Right forelimb (tissue), 1 donor: ENCODE measurements at places on chromosomes 11 and 22.

GRCh38 chr11:77518471-77518870 lies 44.6 kb upstream of the PAK1 start:
- no peak for DNase-seq

GRCh38 chr11:131894615-131895544 lies 524.5 kb downstream of the NTM start:
- no peak for DNase-seq

DNA sequence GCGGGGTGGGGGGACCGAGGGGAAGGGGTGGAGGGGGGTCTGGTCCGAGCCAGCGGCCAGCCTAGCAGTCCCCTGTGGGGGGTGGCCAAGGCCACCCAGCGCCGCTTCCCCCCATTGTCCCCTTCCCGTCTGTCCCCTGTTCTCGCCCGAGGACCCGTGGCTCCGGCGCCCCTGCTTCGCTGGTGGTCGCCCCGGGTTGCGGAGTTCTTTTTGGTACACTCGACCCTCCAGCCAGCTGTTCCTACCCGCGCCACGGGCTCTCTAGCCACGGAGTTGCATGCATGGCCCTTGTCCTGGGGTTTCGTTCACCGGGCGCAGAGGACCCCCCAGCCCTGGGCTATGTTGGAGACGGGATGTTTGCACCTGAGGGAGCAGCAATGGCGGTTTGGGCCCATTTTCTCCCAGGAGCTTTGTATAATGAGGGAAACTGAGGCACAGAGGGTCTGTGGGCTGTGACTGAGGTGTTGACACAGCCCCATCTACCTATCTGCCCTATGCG lies 489 bp downstream of the RNF214 start:
- DNase-seq: no peak

DNA sequence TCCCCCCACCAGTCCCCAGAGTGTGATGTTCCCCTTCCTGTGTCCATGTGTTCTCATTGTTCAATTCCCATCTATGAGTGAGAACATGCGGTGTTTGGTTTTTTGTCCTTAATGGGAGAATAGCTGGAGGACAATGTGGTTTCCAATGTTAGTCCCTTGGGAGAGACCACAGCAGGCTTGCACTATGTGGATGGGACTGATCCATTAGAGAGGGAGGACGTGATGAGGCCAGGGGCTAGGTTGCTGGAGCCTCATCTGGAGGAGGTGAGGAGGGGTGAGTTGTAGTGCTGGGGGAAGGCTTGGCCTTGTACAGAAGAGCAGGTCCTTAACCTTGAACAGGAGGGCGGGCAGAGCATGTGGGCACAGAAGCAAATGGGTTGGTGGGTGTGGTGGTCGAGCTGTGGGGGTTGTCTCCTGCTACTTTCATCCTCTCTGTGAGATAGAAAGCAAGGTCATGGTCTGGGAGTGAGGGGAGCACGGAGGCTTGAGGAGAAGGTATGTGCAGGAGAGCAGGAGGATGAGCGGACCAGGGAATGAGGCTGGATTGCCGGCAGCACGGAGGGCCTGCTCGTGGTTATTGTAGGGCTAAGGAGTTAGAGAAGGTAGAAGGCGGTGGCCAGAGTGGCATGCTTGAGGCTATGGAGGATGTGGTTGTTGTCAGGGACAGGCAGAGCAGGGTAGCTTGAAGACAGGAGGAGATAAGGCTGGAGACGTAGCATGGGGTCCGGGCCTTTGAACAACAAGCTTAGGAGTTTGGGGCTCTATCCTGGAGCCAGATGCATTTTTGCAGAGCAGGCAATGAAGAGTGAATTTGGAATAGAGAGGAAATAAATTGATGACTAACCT lies 11.2 kb upstream of the SREBF2 start:
- DNase-seq: no peak

DNA sequence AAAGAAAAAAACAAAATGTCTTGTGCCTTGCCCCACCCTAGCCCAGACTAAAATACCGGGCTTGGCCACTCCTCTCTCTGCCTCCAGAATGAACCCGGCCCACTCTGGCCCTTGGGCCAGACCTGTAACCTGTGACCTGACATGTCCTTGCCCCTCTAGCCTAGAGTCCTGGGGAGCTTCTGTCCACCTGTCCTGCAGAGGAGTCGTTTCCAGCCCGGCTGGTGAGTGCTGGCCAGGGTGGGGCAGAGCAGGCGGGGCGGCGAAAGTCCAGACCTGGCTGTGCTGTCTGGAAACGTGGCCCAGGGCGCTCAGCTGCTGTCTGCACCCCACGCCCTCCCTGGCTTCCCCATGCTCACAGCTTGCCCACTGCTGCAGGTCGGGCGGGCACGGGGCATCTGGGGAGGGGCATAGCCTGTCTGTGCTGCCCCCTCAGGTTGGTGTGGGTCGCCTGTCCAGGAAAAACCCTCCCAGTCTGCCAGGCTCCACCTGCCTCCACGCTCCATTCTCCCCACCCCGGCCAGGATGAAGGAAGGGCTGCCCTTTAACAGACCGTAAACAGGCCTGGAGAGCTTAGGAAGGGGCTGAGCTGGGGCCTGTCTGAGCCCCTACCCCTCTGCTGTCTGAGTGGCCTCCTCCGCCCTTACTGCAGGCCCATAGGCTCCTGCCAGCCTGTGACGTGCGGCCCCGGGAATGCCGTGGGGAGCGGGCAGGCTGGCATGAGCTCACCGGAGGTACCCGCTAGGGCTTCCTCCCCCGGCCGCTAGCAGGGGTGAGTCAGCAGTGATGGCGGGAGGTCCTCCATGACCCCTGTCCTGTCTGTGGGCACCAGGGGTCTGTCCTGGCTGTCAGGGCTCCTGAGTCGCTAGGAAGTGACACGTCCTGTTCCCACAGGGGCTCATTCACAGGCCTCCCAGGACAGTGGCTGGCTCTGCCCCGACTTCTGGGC lies 1.9 kb downstream of the CD151 start:
- DNase-seq: no peak

GRCh38 chr11:117411736-117412135 lies 84.1 kb downstream of the CEP164 start:
- DNase-seq: no peak

DNA sequence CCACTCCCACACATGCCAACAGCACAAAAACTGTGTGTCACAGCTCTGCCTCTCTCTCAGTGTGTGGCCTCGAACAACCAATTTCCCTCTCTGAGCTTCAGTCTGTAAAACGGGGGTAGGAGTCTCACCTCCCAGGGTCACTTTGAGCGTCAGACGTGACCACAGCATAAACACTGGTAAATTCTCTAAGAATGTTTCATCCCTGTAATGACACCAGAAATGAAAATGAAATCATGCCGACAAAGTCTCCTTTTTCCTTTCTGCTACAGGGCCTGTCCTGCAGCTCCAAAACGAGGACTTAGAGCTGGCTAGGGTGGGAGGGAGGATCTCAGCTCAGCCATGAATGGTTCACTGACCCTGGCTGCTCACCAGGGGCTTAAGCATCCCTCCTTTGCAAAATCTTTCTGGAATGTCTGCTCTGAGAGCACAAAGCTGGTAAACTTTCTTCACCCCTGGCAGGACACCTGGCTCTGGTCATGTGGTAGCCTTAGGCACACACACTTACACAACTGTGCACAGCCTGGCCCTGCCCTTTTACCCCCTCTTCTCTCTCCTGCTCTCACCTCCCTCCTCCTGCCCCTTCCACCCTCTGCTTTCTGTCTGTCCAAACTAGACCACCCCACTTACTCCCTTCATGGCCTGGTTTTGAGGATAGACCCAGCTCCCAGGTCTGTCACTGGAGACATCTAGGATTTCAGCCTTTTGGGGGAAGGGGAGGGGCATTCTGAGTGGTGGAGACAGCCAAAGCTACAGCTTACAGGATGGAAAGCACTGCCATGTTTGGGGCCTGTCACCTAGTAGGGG lies 12.3 kb upstream of the TSKU start:
- DNase-seq: no peak

- no peak for DNase-seq
Measured at GRCh38 chr11:33669598-33670249, 30.9 kb downstream of the C11orf91 start.

DNA sequence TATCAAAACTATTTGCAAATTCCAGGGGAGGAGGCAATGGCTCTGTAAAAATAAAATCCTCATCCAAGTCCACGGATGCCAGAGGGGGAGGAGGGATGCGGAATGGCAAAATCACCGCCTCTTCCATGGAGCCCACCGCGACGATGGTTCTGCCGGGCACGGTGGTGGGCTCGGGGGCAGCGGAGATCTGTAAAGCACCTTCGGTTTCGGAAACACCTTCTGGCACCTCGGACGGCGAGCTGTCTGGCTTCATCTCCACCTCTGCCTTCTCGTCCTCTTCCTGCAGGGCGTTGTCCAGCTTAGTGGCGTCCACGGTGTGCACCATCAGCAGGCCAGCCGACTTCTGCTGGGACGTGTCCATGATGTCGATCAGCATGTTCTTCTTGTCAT lies 87.7 kb downstream of the CTTN start:
- no peak for DNase-seq

GRCh38 chr11:11076879-11077278 lies 219.0 kb upstream of the ZBED5 start:
- no peak for DNase-seq

- DNase-seq: no peak
Measured at GRCh38 chr22:46525389-46526243, 11.8 kb downstream of the CELSR1 start.

- no peak for DNase-seq
Measured at GRCh38 chr22:20652130-20652529, 121.8 kb upstream of the SERPIND1 start.

- no peak for DNase-seq
Measured at GRCh38 chr11:134236834-134237556, 12.5 kb downstream of the VPS26B start.

GRCh38 chr11:21838427-21838826 lies 354.5 kb upstream of the ANO5 start:
- no peak for DNase-seq

DNA sequence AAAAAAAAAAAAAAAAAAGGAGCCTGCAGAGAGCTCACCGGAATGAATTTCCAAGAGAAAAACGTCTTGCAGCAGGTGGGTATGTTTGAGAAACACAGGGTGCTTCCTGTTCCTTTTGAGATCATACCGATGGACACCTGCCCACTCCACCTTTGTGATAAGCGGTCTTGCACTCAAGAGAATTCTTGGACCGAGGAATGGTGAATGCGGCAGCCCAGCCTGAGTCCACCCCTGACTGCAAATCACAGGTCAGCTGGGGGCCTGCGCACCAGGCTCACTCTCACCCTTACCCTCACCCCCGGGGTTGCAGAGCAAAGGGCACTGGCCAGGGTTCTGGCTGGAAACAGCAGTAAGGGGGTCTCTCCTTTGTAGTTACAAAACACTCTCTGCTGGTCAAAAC lies 16.8 kb upstream of the TEF start:
- DNase-seq: no peak

- no peak for DNase-seq
Measured at GRCh38 chr11:84398017-84398626, 1112.0 kb upstream of the CCDC90B start.

DNA sequence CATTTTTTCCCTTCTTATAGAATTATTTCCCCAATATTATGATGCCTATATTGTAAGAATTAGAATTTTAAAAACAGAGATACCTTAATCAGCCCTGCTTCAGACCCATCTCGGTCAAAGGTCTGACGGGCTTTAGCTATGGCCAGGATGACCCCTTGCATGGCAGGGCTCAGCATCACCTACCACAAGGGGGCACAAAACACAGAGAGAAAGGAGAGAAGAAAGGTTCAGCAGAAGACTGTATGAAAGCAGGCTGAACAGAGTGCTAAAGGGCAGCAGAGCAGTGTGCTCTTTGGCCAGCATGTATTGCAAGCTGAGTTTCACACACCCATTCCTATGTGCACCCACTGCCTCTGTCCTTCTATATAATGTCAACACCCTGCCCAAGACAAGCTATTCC lies 26.8 kb downstream of the CLDN25 start:
- DNase-seq: no peak

- DNase-seq: peak; percentile 91
Measured at GRCh38 chr11:117946842-117947526, 17.8 kb upstream of the TMPRSS13 start.

GRCh38 chr11:66118847-66119246 lies 48.8 kb downstream of the PACS1 start:
- DNase-seq: no peak

- DNase-seq: no peak
Measured at GRCh38 chr11:120561286-120561685, 49.7 kb downstream of the GRIK4 start.

DNA sequence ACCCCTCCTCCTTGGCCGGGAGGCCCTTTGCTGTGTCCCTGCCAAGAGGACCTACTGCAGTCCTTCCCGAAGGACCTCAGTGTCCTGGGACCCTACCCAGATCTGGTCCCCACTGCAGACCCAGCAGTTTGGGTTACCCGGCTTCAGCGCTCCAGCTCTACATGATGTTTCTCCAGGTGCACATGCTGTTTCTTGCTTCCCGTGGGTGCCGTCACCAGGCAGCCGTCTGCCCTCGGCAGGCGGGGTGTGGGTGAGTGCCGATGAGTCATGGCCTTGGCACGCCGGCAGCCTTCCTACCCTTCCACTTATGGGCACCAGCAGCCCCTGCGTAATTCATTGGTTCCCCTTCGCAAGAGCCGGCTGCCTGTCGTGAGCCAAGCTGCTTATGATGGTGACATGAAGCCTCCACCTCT lies 101.8 kb downstream of the BCR start:
- peak; percentile 59 for DNase-seq
